MCF 10A (cell line): ENCODE measurements at places on chromosomes 16 and 17. TPM values are rescaled to one million over a fixed set of nuclear protein-coding genes. Genes with fewer than 3 reads are reported as not detected.
A peak's percentile ranks its signal among the peaks of the same experiment; 100 is the strongest.

- no peak for DNase-seq
Observed at GRCh38 chr17:82937411-82938371, 97.9 kb upstream of the ZNF750 start.

DNA sequence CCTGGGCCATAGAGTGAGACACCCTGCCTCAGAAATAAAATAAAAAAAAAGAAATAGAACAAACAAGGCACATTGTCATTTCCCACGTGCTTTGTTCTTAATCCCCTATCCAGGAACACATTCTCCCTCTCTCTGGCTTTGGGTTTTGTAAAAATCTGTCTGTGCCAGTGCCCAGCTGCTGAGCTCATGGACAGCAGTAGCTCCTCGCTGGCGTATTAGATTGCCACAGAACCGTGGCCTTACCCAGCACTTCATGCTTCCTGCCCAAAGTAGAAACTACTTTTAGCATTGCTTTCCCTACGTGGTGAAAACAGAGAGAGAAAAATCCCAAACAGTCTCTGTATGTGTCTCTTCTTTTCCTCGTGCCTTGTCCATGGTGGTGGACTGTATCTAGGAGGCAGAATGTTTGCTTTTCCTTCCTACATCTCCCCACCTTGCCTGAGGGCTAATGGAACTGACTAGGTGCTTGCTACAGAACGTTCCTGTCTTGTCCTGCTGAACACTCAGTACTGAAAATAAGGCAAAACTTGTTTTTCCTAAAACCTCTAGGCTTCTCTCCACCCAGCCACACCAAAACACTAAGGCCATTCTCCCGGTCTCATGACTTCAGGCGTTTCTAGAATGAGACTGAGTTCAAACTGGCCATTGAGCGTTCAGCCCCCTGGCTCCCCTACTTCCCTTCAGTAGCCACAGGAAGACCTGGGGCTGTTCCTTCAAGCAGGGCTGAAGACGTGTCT, 26.1 kb downstream of the MNT start:
- DNase-seq, result no peak

PERCC1 gene
- total RNA-seq, result not detected in 2 replicates

TSPAN10 gene
- total RNA-seq, result 1.8 and 2.1 TPM in 2 replicates

TPSG1 gene
- not detected in 2 replicates for total RNA-seq

DHRS7C gene
- total RNA-seq, result not detected in 2 replicates

DNA sequence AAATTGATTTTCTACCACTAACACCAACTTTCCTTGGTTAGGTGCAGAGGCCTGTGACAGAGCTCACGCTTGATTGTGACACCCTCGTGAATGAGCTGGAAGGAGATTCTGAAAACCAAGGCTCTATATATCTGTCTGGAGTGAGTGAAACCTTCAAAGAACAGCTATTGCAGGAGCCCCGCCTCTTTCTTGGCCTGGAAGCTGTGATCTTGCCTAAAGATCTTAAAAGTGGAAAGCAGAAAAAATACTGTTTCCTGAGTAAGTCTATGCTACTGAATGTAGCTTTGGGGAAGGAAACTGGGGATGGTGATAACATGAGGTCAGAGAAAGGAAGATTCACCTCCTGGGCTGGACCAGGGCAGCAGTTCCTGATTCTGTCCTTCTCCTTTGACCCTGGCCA, 38.3 kb downstream of the REXO5 start:
- no peak for DNase-seq

GRCh38 chr16:46757339-46758050, 9.4 kb upstream of the MYLK3 start:
- DNase-seq, result peak; percentile 12

GRCh38 chr17:3965118-3965800, 1.0 kb upstream of the ATP2A3 start:
- peak; percentile 66 for DNase-seq

RNF40 gene
- total RNA-seq, result 78.0 and 85.0 TPM in 2 replicates
